Spleen (tissue), 13 donors: ENCODE measurements at places on chromosomes 1 and 21.

- DNase-seq: peak; percentile 56
Observed at GRCh38 chr1:106620521-106620954, 435.9 kb upstream of the PRMT6 start.

DNA sequence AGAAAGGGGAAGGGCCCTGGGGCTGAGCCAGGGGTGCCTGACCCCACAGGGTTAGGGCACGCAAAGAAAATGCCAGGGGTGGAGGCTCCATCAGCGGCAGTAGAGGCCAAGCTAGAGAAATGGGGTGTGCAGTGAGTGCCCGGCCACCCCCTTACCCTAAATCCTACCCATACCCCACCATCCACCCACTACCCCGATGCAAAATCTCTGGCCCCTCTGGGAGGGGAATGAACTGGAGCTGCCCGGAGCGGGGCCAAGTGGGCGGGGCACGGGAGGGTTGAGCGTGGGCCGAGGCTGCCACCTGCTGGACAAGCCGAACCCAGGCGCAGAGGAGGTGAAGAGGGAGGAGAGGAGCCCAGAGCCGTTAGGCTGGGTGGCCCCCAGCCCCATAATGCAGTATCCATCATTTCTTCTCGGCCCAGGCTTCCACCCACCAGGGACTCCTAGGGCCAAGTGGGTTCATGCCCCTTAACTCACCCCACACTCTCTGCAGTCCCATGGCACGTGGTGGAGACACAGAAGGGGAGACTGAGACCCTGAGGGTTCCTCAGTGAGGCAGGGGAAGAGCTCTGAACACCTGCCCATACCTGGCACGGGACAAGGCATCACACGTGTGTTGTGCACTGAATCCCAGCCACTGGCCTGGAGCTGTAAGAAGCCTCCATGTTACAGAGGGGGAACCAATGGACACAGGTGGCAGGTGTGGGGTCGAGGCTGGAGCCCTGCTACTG lies 1.4 kb upstream of the C1QC start:
- peak; percentile 91 for DNase-seq

GRCh38 chr21:45114072-45114471 lies 39.7 kb downstream of the ADARB1 start:
- DNase-seq: no peak

DNA sequence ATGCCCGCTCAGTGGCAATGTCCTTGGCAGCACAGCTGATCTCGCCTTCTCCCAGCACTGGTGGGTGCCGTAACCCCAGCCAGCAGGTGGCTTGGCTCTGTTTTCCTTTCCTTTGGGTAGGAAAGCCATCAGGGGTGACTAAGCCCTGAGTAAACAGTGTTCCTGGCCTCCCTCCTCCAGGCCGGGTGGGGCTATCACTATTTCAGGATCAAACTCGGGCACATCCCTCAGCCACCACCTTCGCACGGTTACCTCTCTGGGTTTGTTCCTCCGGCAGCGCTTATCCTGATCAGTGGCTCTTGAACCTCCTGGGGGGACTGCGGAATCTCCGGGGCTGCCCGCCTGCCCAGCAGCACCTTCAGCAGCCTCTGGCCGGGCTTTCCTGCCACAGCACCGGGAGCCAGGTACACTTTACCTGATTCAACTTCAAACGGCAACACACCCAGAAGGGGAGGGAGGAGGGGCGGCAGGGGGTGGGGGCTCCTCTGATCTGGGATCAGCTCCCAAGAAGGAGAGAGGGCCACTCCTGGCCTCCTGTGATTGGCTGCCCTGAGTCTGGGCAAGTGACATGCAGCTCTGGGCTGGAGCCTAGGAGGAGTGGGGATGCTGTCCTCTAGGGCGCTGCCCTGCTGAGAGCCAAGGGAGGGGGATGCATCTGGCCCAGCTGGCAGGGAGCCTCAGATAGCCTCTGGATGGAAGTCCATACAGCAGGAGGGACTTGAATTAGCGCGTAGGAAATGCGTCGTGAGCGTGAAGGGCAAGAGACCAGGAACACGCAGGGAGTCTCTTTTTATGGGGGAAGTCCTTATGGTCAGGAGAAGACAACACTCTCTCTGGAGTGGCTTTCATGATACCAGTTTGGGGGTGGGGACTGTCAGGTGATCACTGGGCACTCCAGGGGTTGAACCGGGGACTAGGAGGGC lies at the start of gene ASCL5:
Gene ASCL5, minus strand, starts transcription at position 353 of the 923 bp plus-strand sequence. CDS start 11,812 bp downstream, outside the sequence.
- no peak for DNase-seq

GRCh38 chr1:42144711-42145388 lies 8.4 kb upstream of the GUCA2B start:
- no peak for DNase-seq

DNA sequence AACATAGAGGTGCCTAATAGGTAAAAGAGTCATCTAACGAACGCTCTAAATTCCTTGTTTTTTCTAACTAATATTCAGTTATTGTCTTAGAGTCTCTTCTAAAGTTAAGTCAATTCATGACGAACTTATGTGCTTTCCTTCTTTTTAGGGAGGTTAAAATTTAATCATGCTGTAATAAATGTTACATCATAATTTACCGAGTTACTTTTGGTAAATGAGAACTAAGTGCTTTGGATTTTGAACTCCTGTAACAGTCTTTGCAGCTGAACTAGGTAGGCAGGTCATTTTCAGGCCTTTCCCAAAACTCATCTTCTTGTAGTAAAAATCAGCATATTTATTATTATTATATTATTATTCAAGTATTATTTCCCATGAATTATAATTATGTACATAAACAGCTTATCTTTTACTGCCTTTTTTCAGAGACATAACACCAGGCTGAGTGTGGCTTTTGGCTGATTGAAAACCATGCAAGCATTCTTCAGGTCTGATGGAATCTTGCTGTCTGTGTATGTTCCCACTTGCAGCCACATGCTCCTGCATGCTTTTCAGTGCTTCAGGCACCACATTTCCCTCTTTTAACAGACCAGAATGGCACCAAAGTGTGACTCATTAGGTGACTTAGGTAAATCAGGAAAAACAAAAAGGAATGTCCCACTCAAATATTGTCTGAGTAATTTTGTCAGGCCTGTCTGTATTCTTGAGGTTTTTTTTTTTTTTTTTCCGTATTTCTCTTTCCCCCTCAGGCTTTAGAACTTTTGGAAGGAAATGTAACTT lies 81.0 kb upstream of the CD55 start:
- DNase-seq: no peak

DNA sequence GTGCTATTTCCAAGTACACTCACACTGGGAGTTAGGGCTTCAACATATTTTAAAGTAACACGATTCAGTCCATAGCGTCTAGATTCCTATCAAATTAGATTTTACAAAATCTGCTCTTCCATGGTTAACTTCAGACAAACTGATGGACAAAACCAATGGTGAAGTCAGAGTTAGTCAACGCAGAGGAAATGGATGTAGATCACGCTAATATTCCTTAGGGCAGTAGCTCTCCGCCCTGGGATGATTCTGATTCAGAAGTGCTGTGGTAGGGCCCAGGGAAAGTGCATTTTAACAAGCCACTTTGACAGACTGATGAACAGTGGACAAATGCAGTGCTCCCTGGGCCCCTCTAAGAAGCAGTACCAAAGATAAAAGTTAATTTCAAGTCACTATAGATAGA lies 83.2 kb downstream of the HIVEP3 start:
- DNase-seq: no peak

DNA sequence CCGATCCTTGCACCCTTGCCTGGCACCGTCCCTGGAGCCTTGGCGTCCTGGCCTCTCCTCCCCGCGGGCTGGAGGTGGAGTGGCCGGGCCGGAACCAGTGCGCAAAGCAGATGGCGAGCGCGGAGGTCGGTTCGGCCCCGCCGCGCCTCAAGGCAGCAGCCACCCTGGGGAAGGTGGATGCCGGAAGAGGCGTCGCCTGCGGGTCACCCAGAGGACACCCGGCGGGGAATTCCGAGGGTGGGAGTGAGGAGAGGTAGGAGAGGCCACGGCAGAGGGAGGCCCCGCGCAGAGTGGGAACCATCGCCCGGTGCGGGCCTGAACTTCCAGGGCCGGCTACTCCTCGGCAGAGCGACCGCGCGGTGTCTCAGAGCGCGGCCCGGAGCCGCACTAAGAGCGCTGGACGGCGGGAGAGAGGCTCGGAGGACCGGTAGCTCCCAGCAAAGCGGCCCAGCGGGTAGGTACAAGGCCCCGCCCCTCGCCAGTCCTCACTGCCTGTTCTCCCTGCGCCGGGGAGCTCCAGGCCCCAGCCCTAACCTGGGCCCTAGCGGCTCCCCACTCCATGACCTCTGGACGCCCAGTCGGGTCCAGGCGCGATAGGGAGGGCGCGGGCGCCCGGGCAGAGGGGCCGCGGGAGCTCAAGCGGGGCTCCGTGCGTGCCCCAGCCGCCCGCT lies at the start of gene RNF207:
Gene RNF207, plus strand, starts transcription at position 271 of the 671 bp plus-strand sequence. CDS start 417 bp downstream, outside the sequence.
- no peak for DNase-seq

DNA sequence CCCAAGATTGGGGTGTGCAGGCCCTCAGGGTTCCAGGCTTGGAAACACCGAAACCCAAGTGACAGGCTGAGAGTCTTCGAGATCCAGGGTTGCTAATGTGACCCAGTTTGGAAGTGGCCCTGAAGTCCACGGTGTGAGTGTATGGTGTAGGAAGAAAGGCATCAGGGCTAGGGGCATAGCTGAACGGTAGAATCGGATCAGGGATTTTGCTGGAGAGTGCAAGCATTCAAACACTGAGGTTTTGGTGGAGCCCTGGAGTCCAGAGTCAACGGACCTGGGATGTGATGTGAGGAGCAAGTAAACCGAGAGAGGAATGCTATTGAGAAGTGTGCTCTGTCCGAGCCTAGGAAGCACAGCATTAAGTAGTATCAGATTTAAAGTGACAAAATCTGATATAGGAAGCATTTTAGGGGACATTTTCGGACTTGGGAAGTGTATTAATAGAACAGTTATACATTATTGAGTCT lies 958 bp downstream of the NFYC start:
- no peak for DNase-seq

- DNase-seq: no peak
Observed at GRCh38 chr1:194809665-194810064, 1623.3 kb upstream of the B3GALT2 start.

DNA sequence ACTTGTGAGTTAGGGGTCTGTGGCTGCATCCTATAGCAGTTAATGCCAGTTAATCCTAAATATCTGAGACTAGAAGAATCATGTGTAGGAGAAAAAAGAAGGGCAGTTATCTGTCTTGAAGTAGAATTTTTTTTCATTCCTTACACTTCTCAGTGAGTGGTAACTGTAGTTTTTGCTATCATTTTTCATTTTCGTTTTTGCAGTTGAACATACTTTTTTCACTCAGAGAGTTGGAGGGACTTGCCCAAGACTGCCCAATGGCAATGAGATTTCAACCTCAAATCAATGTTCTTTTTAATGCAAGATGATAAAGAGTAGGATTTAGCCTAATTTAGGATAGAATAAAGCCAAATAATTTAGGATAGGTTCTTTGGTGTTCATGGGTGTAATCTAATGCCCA lies 5.5 kb downstream of the PRDX6 start:
- no peak for DNase-seq

DNA sequence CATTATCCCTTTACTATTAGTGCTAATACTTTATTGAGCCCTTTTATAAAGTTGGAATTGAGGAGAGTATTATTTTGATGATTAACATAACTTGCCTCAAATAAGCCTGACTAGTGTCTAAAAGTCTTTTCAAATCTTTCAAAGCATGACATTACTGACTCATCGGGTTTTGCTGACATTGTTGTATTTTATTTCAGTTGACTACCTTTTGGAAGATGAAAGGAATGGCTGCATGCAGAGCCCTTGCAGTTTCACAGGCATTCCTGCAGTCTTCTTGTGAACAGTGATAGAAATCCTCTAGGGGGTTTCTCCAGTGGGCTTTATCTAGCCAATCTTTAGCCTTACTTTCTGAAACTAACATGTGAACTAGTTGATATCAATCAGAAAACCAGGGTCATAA lies 43.0 kb upstream of the TMEM61 start:
- DNase-seq: no peak

DNA sequence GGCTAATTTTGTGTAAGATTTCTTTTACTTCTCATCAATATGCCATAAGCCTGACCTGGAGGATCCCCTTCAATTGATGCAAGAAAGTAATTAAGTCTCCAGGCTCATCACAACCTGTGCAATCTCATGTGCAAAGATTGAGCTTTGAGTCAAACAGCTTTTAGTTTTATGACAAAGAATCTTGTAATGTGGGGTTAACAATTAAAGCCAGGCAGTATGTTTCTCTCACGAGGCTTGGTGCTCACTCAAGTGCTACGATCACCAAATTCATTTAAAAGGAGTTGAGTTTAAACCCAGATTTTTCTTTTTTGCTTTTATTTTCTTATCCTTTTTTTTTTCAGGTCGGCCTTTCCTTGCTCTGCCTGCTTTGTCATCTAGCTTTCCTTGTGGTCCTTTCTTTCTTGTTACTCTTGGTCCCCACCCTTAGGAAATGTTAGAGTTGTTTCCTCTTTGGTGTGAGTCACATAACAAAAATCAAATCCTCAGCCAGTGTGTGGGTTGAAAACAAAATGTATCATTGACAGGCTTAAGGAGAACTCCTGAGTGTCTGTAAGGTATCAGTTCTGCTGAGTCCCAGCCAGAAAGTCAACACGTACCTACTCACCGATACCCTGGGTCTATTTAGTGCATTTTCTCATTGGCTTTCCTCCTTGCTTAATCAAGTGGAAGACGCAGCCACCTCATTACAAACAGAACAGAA lies 1037.2 kb downstream of the ADGRL2 start:
- DNase-seq: no peak
